Iris pigment epithelial cell (primary cell): ENCODE measurements at places on chromosomes 2 and 18.

GRCh38 chr2:73112026-73112912 lies 479 bp downstream of the RAB11FIP5 start:
- DNase-seq = peak; percentile 65

- no peak for DNase-seq
Measured at GRCh38 chr2:216540920-216541319, 42.3 kb downstream of the RPL37A start.

- peak; percentile 3 for DNase-seq
Measured at GRCh38 chr2:119947535-119947934, 65.3 kb upstream of the EPB41L5 start.

- peak; percentile 31 for DNase-seq
Measured at GRCh38 chr2:40716879-40717278, 265.0 kb upstream of the SLC8A1 start.

- DNase-seq = no peak
Measured at GRCh38 chr18:11801573-11801972, 49.6 kb upstream of the CHMP1B start.

- no peak for DNase-seq
Measured at GRCh38 chr2:45974762-45975408, 322.3 kb upstream of the EPAS1 start.

- DNase-seq = peak; percentile 81
Measured at GRCh38 chr2:48249631-48250473, 280.1 kb upstream of the STON1 start.

DNA sequence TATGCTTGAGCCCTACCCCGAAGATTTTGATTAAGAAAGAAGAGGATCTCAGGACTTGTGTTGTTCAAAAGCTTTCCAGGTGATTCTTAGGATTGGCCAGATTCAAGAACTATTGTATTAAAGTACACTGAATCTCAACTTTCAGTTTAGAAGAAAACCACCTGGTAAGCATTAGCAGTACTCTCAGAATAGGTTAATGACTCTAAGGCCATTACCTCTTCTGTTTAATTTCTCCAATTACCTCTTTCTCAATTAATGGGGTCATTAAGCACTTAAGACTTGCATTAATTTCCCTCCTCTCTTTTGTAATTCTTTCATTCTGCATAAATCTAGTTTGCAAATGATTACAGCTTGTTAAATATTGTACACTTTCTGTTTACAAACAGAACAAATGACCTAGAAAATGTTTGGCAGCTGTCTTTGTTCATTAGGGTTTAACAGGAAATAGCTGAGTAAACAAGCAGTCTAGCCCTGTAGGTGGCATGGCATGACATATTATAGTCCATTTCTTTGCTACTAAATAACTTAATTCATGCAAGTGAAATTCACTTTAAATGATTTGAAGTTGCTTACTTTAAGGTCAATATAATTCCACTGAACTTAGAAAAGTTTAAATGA lies 20.4 kb upstream of the TDRD15 start:
- no peak for DNase-seq

GRCh38 chr2:83359336-83359735 lies 1099.7 kb downstream of the SUCLG1 start:
- DNase-seq = no peak

DNA sequence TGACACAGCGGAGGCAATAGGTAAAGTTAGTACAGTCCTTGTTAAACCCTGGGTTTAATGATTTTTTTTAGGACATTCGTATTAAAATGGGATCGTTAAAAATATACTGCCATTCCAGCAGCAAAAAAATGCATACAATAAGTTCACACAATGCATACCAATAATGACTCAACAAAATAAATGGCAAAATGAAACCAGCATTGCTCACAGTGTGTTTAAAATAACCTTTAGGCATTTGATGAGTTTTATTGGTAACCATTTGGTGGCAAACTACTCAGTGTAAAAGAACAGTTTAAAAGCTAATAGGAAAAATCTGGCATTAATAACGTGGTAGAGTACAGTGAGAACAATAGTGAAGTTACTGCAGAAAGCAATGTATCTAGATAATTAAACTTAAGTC lies 539.0 kb upstream of the PIK3C3 start:
- no peak for DNase-seq

DNA sequence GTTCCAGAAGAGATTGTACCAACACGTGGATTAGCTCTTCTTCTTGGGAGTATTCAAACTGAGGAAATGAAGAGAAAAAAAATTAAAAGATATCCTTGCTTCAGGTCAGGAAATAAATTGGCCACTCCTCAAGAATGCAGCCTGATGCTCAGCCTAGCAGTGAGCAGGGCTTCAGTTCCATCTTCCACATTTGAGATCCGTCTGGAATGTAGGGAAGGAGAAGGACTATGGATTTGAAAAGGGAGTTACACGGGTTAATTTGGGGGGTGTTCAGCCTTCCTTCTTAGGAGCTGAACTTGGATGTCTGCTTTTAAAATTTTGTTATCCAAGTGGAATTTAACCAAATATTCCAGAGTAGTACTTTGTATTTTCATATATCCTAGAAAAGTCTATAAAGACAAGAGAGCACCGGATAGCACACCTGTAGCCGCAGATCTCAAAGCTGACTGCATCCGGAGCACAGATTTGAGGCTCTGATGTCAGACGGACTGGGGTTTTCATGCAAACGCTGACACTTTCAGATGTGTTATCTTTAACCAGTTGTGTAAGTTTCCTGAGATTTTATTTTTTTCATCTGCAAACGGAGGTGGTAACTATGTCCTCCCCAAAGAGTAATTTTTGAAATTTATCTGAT lies 99.3 kb downstream of the COPS8 start:
- no peak for DNase-seq

GRCh38 chr2:43135583-43135982 lies 90.8 kb downstream of the ZFP36L2 start:
- DNase-seq = no peak

GRCh38 chr18:21664069-21664468 lies 40.5 kb downstream of the ABHD3 start:
- no peak for DNase-seq

- DNase-seq = no peak
Measured at GRCh38 chr2:216615298-216616082, 17.7 kb upstream of the IGFBP2 start.

DNA sequence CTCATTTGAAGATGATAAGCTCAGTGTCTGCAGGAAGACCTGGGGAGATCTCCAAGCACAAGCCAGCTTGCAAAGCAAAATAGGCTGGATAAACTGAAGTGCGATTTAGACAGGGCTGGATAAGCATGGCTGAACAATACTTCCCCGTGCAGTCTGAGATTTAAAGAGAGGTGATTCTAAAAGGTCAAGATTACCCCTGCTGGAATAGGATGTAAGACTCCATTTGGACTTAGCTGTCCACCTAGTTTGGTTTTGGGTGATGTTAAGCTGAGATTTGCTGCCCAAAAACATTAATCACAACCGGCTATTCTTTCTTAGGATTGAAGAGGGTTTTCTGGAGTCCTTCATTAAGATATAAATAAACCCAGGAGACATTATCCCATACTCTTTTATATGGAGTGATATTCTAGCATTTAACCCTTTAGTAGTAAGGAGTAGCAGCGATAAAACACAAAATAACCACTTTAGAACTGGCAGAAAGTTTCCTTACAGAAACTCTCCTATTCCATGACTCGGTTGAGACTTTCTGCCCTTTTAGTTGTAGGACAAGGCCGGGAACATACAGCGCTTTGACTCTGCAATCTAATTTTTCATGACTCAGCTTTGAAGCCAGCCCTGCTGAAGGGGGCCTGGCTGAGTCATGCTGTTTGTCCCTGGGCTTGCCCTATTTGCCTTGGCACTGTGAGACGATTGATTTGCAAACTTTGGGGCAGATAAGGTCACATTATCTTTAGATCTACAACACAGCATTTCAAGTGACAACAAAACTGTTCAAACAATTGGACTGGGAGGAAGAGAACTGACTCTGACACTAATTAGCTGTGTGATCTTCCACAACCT lies 238.2 kb downstream of the GCA start:
- DNase-seq = peak; percentile 60

GRCh38 chr2:44051593-44052347 lies 56.0 kb upstream of the LRPPRC start:
- DNase-seq = no peak

- peak; percentile 38 for DNase-seq
Measured at GRCh38 chr18:2618009-2618408, 37.5 kb upstream of the SMCHD1 start.
